ENCODE measurements at places on chromosomes 3 and 15.

- peak; percentile 4 for DNase-seq
- H3K4me1 ChIP-seq, result peaks cover 17% of the 10 kb centered on the region
- no peak overlapping the region for H3K27ac ChIP-seq
- peaks cover 7% of the 10 kb centered on the region for H3K27me3 ChIP-seq
- H3K36me3 ChIP-seq, result no peaks in the 10 kb centered on the region
These were observed 21.5 kb downstream of the GABRR3 start for GRCh38 chr3:98013411-98014267.

DNA sequence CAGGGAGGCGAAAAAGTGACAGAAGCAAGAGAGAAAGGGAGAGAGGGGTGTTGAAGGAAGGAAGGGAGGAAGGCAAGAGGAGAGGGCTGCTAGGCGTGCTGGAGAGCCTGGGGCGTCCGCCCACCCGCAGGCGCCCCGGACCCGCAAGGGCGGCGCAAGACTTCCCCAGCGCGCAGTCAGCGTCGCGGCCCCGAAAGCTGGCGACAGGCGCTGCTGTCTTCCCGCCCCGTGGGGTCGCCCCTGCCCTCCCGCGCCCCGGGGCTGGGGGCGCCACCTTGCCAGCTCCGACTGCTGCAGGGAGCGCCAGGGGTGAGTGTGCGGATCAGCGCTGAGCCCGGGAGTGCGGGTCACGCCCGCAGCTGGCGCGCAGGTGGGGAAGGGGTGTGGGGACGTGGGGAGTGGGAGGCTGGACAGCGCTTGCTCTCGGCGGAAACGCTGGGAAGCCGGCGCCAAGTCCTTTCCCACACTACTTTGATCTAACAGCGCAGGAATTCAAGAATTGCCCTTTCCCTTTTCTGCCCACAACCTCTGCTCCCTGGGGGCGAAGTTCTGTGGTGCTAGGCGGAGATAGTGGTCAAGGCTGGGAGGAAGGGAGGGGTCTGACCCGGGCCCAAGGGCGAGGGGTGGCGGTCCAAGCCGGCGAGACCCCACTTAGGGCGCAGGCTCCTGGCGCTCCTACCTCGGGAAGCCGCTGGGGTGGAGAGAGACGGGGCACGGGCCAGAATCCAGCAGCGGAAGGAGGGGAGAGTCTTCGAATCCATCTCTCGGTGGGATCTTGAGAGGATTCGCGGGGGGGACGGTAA lies 266.1 kb downstream of the CGGBP1 start:
- no peak for DNase-seq
- H3K27ac ChIP-seq, result peak within 1 kb of the TSS; percentile 60
- peaks cover 25% of the 10 kb centered on the region for H3K4me1 ChIP-seq

DNA sequence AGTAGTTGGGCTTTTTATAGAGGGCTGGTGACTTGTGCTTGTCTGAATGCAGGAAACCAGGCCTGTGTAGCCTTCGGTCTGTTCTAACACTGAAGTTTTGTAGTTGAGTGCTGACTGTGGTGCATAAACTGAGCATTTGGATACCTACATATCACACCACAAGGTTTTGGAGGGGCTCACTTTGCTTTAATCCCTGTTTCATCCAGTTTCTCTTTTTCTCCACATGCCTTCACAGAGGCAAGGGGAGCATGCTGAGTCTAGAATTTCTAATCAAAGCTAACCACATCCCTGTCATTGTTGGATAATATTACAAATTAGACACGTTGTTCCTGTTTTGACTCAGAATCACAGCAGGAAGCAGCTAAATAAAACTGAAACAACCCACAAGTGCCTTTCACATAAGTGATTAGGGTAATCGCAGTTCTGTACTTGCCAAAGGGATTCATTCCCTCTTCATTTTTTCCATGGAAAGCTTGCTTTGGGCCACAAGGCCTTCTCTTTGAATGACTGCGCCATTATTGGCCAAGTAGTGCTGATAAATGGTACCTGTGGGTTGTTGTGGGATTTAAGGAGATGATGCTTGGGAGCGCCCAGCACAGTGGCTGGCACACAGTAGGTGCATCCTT lies 48.9 kb downstream of the TGFBR2 start:
- no peak overlapping the region for H3K4me3 ChIP-seq
- H3K4me1 ChIP-seq, result peaks cover 70% of the 10 kb centered on the region
- no peak for DNase-seq
- peaks cover 61% of the 10 kb centered on the region for H3K36me3 ChIP-seq
- peaks cover 2% of the 10 kb centered on the region for H3K27me3 ChIP-seq

- H3K27me3 ChIP-seq, result no peaks in the 10 kb centered on the region
- H3K36me3 ChIP-seq, result peaks cover 1% of the 10 kb centered on the region
- H3K4me1 ChIP-seq, result peaks cover 12% of the 10 kb centered on the region
These were observed 792.6 kb downstream of the NAALADL2 start for GRCh38 chr3:175651716-175652115.

DNA sequence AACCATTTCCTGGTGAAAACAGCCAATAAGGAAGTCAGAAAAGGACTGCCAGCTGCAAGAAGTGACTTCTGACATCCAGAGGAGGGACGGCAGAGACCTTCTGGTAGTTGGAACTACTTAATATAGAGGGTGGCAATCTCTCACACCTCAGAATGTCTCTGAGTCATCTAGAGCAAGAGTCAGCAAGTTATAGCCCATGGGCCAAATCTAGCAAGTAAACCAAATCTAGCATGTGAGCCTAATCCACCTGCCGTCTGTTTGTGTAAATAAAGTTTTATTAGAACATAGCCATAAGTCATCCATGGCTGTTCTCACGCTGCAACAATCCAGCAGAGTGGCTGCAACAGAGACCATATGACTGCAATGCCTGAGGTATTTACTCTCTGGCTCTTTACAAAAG lies 160.5 kb upstream of the NR2E3 start:
- no peaks in the 10 kb centered on the region for H3K27me3 ChIP-seq
- no peak overlapping the region for H3K27ac ChIP-seq
- DNase-seq, result no peak
- H3K4me1 ChIP-seq, result peaks cover 36% of the 10 kb centered on the region
- H3K36me3 ChIP-seq, result no peaks in the 10 kb centered on the region

Measured in HFFc6 (cell line).